ENCODE measurements at places on chromosomes 11 and 22.
A peak's percentile ranks its signal among the peaks of the same experiment; 100 is the strongest.

DNA sequence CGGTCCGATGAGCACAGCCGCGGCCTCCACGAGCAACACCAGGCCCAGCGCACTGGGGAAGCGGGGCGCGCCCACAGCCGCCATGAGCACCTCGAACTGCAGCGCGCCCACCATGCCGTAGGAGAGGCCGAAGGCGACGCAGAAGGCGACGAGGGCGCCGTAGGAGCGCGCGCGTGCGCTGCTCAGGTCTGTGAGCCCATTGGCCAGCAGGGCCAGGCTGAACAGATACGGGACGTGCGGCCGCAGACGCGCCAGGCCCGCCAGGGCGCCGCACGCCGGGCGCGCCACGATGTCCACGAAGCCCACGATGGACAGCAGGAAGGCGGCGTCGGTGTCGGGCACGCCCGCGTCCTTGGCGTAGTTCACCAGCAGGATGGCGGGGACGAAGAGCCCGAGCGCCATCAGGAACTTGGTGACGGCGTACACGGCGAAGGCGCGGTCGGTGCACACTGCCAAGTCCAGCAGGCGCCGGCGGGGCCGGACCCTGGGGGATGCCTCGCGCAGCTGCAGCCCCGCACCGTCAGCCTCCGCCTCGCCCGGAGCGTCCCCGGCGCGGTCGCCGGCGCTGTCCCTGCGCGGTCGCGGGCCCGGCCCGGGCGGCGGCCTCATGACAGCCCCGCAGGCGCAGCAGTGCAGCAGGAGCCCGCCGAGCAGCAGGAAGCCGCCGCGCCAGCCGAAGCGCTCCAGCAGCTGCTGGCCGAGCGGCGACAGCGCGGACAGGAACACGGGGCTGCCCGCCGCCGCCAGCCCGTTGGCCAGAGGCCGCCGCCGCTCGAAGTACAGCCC lies 2.9 kb downstream of the SLC16A8 start:
- no peak for DNase-seq

- DNase-seq, result no peak
Observed at GRCh38 chr22:32422062-32422461, 10.0 kb upstream of the RTCB start.

GRCh38 chr11:92852946-92853345 lies 116.5 kb upstream of the MTNR1B start:
- no peak for DNase-seq

DNA sequence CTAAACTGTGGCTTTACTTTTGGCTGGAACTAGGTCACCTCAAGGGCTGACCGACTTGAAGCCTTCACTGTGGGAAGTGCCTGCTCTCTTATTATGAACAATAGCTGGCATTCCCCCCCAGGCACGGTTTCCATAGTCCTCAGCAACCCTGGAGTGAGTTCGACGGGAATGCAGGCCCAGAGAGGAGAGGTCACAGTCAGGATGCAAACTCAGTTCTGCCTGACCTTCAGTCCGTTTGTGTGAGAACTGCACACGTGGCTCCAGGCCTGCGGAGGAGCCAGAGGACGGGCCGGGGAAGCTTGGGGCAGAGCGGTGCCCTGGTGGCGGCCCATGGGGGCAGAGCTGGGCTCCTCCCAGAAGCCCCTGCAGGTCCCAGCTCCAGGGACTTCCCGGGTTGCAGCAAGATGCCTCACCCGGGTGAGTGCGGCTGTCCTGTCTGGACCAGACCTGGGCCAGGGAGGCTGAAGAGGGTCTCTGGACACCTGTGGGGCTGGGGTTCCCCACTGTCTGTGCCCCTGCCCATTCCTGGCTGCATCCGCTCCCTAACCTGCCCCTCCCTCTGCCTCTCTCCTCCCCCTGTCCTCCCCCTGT lies 17.2 kb downstream of the SLC25A18 start:
- DNase-seq, result no peak

GRCh38 chr11:126366064-126366822 lies 10.8 kb downstream of the ST3GAL4 start:
- no peak for DNase-seq

- DNase-seq, result no peak
Observed at GRCh38 chr11:34206407-34207300, 101.2 kb downstream of the NAT10 start.

DNA sequence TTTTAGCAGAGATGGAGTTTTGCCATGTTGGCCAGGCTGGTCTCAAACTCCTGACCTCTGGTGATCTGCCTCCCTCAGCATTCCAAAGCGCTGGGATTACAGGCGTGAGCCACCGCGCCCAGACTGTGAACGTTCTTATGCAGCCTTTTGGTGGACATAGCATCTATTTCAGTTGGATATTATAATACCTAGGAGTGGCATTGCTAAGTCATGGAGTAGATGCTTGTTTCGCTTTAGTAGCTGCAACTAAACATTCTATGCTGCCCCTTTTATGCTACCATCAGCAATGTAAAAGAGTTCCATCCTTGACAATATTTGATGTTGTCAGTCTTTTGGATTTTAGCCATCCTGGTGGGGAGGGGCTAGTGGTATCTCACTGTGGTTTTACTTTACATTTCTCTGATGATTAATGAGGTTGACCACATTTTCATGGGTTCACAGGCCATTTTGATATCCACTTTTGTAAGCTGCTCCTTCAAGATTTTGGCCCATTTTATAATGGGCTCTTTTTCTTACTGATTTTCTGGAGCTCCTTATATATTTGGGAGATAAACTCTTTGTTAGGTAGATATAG lies 16.5 kb upstream of the APOBEC3A start:
- no peak for DNase-seq

DNA sequence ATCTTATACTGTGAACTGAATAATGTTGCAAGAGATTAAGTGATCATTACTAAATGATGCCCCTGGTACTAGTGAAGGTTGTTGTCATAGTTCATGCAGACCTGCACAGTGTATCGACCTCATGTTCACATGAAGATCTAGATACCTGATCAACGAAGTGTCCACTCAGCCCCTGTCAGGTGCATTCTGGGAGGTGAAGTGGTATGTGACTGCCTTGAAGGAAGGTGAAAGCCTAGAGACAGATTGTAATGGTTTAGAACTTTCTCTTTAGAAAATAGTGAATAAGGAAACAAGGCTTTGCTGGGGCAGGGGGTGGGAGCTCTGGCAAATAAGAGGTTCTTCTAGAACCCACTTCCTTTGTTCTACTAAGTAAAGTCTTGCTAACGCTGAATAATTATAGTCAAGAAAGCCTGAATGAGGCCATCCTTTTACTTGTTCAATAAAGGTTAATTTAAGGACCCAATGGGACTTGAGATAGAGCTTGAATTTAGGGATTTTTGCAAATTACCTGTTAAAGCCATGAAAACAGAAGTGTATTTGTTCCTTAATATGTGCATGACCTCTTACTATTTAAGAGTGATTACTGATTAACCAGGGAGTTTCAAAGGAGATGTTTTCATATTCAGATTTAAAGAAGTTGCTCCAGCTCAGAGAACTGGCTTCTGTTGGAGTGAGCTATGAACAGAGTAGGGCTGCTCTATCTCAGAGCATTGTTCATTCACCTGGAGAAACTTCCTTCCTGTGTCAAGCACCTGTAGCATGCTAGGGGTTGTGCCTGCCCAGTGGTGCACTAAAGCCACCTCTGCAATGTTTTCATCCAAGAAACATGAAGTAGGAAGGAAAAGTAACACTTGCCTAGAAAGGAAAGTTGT lies 45.3 kb downstream of the C22orf31 start:
- DNase-seq, result no peak

- DNase-seq, result no peak
Observed at GRCh38 chr11:120682866-120683265, 171.3 kb downstream of the GRIK4 start.

DNA sequence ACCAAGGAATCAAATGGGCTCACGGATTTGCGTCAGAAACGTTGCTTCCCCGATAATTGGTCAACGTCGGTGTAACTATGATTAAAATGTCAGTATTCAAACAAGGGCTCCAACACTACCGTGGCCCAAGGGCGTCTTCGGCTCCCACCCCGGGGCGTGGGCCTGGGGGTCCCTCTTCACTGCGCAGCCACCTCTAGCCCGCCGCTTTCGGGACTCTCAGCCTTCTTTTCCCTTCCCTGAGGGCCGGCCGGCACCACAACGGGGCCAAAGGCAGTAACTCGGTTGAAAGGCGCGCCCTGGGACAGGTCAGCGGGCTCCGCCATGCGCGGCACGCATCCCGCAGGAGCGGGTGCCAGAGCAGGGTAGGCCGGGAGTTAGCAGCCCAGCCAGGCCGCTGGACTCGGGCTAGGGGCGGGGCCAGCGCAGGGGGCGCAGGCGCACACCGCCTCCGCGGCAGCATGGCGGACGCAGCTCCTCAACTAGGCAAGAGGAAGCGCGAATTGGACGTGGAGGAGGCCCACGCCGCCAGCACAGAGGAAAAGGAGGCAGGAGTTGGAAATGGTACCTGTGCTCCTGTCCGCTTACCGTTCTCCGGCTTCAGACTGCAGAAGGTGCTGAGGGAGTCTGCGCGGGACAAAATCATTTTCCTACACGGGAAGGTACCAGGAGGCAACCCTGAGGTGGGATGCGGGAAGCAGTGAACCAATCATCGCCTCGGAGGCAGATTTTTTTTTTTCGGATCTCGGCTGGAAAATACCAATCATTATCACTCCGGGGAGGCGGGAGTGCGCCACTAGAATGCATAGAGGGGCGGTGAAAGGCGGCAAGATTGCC lies at the start of gene DCPS:
TSS of gene DCPS (plus strand) at position 438 of the 834 bp plus-strand sequence. CDS start at position 459, 21 bp downstream.
- DNase-seq, result peak; percentile 86

- DNase-seq, result no peak
Observed at GRCh38 chr11:79940165-79940564, 499.3 kb upstream of the TENM4 start.

DNA sequence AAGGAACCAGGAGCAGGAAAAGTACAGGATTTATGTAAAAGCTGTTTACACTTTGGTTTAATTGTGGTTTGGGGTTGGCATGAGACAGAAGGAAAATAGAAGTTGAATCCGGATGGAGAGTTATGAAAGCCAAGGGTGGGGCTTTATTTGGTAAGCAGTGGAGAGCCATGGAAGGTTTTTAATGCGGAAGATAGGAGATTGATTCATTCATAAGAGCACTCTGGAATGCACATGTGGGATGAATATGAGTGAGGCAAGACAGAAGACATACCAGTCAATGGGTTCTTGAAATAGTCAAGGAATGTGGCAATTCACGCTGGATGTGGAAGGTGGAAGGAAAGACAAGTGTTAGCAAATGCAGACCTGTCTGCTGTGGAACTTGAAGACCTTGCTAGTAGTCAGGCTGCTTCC lies 9.3 kb upstream of the GLB1L3 start:
- no peak for DNase-seq

DNA sequence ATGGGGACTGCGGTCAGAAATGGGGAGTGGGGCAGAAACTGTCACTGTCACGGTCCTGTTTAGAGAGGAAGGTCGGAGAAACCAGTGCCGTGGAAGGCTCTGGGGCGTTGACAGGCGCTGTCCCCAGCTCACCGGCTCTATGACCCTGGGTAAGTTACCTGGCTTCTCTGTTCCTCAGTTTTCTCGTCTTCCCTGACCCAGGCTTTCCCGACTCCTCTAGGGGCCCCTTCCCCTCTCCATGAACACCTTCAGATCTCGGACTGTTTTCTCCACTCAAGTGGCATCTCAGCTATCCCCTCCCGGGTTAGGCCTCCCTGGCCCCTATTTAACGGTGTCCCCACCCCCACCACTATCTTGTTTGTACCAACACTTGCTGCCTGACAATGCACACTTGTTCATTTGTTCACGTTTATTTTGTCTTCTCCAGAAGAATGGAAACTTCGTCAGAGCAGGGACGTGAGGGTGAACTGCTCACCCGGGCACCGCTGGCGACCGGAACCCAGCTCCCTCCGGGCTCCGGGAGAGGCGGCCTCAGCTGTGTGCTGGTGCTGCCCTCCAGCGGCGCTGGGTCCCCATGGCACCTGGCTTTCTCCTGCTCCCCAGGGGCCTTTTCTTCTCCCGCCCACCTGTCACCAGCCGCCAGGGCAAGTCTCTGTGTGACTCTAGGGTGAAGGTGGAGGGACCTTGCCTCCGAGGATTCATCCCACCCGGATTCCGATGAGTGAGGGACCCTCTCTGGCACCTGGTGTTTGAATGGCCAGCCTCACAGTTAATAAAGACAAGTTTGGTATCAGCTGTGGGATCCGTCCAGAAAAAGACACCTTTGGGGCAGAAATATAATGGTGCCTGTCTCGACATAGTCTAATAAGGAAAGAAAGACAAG lies 33.1 kb upstream of the SLC35C1 start:
- DNase-seq, result peak; percentile 86

- DNase-seq, result no peak
Observed at GRCh38 chr11:32615422-32615821, 31.8 kb downstream of the EIF3M start.

DNA sequence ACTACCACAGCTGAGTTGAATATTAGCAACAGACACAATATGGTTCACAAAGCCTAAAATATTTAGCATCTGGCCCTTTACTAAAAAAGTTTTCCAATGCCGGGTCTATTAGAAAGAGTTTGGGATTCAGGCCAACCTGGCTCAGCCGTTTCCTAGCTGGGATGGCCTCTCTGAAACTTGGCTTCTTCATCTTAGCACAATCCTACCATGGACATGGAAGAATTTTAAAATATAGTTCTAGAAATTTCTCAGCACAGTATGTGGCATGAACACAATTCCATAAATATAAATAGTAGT lies 103.8 kb downstream of the RRAS2 start:
- DNase-seq, result no peak

DNA sequence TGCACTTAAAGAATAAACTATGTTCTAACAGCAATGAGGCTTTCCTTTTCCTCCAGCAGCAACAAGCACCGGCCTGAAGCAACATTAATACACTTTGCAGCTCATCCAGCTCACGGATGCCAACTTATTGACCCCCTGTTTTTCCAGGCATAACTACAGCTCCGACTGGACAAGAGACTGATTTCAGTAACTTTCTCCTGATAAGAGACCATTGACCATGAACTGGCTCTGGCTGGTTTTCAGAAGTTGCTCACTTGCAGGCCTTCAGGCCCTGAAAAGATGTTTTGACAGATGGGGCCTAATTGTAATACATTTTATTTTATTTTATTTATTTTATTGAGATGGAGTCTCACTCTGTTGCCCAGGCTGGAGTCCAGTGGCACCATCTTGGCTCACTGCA lies 27.5 kb downstream of the GGT5 start:
- DNase-seq, result no peak

- DNase-seq, result peak; percentile 81
Observed at GRCh38 chr22:38051900-38052862, 5.0 kb upstream of the PICK1 start.

GRCh38 chr11:67632982-67633755 lies 3.4 kb upstream of the NUDT8 start:
- no peak for DNase-seq

DNA sequence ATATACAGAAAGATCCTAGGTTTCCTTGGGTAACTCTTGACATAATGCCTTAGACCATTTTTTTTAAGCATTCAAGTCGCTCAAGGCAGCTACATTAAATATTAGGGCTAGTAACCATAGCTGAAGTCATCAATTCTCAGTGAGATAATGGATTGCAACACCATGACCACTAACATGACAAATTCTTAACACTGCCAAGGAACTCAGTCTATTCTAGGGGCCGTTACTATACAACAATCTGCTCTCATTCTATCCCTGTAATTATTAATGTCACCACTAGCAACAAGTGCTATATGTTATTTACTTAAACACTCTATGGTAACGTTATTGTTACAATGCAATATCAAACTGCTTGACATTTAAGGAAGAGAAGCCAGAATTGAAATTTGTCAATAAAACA lies 3.2 kb upstream of the STK33 start:
- DNase-seq, result no peak
